ENCODE measurements at places on chromosomes 16 and 17.

DNA sequence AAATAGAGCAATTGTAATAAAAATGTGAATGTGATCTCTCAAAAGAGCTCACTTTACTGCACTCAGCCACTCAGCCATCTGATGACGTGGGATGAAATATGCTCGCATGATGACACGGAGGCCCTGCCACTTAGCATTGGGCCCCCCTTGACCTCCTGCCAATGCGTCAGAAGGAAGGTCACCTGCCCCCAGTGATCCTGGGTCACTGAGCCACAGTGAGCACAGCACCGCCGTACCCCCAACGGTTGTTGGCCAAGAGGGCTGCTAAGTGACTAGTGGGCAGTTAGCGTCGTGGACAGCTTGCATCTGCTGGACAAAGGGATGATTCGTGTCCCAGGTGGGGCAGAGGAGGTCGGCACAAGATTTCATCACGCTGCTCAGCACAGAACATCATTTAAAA, 22.9 kb downstream of the ZC3H18 start:
- DNase-seq = no peak

- no peak for DNase-seq
These were observed 150.0 kb upstream of the RBFOX1 start for GRCh38 chr16:7182510-7183109.

GRCh38 chr16:58563235-58563634, 47.9 kb downstream of the SETD6 start:
- no peak for DNase-seq

DNA sequence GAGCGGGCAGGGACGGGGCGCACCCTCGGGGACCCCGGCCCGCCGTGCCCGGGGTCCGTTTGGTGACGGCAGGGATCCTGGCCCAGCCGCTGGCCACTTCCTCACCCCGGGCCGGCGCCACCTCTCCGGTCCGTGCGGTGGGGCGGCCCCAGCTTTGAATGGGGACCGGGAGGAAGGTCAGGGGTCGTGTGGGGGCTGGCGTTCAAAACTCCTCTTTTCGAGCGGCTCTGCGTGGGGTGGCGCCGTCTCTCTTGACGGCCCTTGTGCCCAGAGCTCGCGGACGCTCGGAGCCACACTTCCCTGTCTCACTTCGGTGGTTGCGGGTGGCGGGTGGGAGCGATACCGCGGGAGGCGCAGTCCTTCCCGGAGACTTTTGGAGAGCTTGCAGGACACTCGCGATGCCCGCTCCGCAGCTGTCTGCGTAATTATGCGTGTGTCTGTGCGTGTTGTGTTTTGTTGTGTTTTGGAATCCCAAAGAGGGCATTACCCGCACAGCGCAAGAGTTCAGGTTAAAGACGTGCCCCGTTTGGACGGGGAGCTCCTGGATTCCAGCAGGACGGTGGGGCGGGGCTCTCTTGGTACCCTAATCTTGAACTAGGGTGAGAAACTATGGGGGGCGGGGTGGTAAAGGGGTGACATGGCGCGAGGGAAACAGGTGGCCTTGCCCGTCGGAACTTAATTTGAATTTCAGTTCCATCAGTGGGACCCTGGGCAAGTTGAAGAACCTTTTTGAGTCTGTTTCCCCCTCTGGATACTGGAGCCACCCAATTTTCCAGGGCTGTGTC, 637 bp downstream of the PLCG2 start:
- DNase-seq = no peak

DNA sequence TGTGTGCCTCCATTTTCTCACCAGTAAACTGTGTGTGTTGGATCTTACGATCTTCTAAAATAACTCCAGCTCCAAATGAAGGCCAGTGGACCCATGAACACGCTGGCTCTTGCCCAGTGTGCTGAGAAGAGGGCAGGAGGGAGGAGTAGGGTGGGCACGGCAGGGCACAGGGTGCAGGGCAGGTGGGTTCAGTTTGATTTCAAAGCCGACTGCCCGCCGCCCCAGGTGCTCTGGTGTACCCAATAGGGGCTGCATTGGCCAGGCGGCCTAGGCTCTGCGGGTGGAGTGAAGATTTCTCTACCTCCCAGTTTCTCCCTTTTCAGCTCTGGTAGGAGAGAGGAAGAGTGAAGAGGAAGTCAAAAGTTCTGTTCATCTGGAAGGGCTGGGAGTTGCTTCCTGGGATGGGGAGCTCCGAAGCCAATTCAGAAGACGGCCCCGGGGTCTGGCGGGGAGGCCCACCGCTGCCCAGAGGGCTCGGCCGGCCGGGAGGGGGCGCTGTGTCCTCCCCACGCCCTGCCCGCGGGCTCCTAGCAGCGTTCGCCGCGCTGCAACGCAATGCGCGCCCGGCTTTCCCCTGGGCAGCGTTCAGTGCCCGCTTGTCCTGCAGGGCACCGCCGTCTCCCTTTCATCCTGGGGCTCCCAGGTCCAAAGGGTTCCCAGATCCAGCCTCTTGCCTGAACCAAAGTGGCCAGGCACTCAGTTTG, 1.1 kb upstream of the CRHR1 start:
- no peak for DNase-seq

DNA sequence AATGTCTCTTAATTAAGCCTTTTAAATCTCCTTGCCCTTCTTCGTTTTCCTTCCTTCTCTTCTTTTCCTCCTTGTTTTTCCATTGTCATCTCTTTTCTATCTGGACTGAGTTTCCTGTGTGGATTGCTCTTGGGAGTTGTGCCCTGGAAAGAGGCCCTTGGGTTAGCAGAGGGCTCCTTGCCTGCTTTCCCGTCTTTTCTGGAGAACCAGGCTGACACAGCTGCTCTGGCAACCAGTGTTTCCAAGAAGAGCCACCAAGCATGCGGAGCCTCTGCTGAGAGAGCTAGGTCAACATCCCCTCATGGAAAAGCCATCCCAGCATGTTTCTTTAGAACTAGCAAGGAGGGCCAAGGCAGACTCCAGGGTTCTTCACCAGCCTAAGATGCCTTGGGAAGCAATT, 75.4 kb downstream of the HLF start:
- DNase-seq = no peak

DNA sequence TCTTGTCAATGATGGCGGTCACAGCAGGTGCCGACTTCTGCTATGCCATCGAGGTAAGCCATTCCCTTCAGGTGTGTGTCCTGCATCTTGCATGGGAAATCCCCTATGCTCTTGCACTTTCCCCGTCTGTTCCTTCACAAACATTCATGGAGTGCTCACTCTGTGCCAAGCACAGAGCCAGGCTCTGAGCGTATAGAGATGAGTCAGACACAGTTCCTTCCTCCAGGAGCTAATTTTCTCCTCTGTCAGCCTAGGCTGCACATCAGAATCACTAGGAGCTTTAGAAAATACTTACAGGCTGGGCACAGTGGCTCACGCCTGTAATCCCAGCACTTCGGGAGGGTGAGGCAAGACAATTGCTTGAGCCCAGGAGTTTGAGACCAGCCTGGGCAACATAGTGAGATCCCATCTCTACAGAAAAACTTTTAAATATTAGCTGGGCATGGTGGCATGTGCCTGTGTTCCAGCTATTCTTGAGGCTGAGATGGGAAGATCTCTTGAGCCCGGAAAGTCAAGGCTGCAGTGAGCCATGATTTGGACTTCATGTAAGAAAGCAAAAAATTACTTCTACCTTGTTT, 14.1 kb downstream of the PRMT7 start:
- no peak for DNase-seq

All from hepatic stellate cell (primary cell).